CD4-positive, alpha-beta T cell treated with Interleukin-1 beta for 1 hour (primary cell): ENCODE measurements at places on chromosomes 5 and 9.

- no peak for DNase-seq
Measured at GRCh38 chr9:86253577-86253976, 5.9 kb downstream of the C9orf153 start.

DNA sequence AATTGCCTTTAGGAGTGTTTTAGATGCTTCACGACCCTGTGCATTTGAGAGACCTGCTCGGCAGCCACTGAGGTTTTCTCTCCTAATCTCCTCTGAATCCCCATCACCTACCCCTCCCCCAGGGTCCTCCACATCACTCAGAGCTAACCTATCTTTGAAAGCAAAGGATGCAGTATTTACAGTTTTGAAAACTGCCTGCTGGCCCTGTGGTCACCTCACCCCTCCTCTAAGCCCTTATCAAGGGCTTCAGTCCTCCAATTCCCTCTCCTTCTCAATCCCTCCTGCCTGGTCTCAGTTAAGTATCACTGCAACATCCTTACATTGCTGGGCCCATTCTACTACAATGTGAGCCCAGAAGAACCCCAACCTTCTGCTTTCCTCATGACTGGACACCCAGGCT, 4.6 kb downstream of the RPP25L start:
- no peak for DNase-seq

- no peak for DNase-seq
Measured at GRCh38 chr5:150406103-150406722, 6.5 kb downstream of the CD74 start.

DNA sequence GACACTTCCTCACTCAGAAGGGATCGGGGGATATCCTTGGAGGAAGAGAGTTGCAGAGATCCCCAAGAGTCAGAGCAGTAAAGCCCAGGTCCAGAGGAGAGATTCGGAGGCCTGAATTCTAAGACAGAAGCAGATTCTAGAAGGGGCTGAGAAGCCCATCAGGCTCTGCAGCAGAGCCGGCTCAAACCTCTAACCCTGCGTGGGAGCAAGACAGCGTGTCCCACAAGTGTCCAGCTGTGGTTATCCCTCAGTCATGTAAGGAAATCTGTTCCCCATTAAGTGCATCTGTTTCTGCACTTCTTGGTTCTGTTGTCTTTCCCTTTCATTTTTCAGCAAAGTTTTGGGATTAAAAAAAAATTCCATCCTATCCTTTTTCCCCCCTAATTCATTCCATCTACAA, 4.8 kb upstream of the DIAPH1 start:
- no peak for DNase-seq

DNA sequence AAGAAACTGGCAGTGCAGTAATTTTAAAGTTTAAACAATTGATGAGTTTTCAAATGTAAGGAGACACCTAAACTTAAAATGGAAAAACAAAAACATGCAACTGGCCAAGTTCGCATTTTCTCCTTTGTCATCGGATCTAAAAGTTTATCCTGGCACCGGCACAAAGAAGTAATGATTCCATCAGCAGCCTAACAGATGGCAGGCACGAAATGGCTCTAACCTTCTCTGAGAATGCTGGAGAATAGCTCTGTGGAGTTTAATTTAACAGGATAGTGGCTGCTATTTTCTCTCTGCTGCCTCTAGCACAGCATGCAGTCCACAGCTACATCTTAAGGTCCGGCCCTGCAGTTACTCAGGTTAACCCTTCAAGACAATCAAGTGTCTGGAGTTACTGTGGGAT, 82.2 kb downstream of the PRELID2 start:
- DNase-seq, result no peak

- no peak for DNase-seq
Measured at GRCh38 chr9:122806661-122807060, 6.7 kb downstream of the OR1K1 start.

DNA sequence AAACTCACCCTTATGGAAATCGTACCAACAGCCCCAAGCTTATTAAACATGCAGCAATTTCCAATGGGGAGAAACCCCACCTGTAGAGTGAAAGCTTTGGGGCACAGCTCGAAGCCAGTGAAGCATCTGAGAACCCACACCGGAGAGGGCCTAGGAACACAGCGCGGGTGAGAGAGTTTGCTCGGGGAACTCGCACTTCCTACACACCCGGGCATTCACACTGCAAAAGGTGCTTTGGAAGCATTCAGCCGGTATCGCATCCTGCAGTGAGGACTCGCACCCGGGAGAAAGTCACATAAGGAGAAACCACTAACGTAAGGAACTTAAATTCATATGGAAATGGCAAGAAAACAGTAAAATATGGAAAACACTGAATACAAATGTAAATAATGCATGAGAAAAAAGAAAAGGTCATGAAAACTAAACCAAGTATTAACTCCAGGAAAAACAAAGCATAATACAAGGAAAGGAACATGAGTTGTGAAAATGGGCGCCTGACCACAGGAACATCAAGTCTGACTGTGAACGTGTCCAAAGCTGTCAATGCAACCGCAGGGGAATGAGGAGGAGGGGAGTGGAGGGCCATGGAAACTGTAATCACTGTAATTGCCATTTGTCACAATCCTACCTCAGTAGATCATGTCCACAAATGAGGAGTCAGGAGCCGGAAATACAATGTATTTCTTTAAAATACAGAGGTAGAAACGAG, 28.7 kb downstream of the CAMSAP1 start:
- no peak for DNase-seq

GRCh38 chr5:39340506-39340905, 23.8 kb downstream of the C9 start:
- no peak for DNase-seq

DNA sequence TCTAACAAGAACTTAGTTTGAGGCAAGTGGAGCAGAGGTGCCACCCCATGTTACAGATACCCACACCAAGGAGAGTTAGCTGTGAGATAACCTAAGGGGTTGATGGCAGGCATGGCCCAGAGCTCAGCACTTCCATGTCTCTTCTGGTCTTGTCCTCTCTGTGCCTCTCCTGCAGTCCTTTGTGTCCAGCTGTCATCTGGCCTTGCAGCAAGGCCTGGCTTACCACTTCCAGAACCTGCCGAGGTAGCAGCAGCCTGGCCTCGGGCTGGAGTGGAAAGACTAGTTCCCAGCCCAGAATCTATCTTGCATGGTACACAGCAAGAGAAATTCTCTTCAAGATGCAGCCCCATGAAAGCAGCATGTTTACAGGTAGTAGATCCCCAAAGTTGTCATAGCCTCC, 41.5 kb downstream of the PIP5K1B start:
- no peak for DNase-seq

DNA sequence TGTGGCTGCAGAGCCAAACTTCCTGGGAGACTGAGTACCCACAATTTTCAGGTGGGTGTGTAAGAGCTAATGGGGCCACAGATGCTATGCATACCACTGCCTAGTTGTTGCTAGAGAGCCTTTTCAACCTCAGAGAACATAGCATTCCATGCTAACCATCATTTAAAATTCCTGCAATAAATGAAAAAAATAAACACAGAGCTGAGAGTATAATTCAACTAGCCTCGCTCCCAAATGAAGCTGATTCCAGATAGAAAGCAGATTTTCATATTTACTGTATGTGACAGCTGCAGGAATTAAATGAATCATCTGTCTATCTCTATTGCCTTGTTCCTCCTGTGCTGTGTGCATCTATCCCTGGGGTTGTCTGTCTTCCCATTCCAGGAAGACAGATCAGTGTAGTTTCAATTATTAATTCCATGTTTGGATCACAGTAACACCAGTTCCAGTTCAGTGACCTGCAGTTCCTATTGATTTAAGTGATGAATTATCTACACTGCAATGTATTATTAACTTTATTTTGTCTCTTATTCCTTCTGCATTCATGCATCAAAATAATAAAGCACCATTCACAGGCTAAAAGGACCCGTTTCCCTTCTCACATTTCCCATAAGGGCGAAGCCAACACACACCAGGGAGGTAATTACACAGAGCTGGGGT, 324.5 kb downstream of the SLIT3 start:
- DNase-seq, result no peak

- no peak for DNase-seq
Measured at GRCh38 chr9:98374385-98375051, 119.1 kb upstream of the TBC1D2 start.

DNA sequence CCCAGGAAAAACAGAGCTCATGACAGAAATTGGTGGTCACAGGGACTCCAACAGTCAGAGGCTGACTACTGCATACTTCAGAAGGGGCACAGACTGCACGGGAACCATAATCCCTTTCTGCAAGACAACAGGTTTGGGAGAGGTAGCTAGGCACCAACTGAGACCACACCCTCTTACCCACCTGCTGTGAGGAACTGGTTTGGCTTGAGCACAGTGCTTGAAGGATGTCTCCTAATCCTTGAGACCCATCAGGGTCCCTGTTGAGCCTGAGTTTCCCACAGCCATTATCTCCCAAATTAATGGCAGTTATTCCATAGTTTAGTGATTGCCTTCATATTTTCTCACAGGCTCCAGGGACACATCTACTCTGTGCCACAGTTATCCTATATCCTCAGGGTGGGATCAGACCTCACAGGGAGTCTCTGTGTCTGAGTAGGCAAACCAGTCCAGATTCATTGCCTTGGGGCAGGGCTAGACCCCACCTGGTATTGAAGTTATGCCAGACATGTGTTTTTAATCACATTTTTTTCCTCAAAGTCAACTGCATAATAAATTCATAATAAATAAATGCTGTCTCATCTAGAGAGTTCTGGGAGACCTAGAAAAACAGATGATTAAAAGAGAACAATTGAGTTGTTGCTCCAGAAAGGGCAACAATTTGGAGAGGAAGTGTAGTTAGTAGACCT, 9.3 kb upstream of the CAST start:
- DNase-seq, result no peak

DNA sequence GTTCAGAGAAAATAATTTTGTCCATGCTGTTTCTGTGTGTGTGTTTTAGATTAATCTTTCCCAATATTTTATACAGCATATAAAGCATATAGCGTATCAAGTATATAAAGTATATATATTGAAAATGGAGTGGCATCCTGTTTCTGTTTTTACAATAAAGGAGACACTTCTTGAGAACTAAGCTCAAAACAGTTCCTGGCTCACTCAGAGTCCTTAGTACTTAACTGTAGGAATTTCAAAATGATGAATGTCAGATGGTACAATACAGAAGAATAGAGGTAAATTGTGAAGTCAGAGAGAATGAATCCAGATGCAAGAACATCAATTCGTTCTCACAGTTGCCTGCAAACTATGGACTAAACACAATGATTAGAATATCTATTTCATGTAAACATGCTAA, 68.7 kb upstream of the TAS2R1 start:
- no peak for DNase-seq

DNA sequence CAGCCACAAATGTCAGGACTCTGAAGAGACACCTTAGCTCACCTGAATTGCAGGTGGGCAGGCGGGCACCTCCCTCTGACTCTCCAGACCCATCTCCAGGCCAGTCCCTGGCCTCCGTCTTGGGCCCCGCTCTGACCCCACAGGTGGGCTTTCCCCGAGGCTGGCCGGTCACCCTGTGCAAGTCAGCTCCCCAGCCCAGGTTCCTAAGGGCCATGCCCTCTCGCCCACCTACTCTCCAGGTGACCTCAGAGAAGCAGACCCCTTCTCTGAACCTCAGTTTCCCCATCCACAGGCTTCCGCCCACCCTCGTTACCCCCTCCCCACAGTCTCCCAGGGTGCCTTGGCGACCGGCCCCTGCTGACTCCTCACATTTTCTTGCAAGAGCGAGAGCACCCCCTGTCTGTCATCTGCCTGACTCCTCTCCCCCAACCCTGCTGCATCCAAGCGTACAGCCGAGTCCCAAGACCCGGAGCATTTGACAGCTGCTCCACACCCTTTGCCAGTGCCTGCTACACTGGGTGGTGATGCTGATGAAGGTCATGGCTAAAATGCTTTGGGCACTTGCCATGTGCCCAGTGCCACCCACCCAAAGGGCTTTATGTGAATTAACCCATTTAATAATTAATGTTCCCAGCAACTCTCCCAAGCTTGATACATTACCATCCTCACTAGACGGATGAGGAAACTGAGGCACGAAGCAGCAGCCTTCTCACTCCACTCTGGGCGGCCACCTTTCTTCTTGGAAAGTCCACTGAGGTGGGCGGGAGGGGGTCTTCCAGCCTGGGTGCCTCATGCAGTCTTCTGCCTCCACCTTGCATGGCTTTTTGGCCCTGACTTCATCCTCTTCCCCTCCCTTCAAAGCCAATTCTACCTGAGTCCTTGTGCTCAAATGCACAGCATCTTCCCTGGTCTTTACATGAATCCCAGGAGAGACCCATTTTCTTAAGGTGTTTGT, 51.1 kb upstream of the ORM1 start:
- no peak for DNase-seq

DNA sequence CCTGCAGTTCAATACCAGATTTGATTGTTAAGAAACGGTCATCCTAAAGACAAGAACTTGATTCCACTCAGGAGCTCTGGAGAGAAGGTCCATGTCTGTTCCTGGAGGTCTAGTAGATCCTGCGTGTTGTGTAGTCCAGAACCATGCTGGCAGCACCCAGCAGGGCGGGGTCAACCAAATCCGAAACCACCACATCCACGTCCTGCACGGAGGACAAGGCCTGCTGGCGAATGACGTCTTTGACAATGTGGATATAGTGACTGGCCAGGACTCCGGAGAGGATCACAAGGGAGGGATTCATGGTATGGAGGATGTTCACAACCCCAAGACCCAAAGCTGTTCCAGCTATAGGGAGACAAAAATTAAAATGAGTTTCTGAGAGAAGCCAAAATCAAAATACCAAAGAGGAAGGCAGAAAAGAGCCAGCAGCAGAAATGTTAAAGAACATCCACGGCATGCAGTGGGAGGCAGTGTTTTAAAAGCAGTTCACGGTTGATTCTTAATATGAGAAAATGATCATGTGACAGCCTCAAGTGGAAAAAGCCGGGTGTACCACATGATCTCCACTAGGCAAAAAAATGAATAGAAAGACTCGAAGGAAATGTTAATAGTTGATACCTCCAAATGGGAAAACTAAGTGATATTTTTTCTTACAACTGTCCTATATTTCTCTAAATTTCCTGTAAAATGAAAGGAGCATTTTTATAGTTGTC, 26.7 kb downstream of the CLTA start:
- no peak for DNase-seq

DNA sequence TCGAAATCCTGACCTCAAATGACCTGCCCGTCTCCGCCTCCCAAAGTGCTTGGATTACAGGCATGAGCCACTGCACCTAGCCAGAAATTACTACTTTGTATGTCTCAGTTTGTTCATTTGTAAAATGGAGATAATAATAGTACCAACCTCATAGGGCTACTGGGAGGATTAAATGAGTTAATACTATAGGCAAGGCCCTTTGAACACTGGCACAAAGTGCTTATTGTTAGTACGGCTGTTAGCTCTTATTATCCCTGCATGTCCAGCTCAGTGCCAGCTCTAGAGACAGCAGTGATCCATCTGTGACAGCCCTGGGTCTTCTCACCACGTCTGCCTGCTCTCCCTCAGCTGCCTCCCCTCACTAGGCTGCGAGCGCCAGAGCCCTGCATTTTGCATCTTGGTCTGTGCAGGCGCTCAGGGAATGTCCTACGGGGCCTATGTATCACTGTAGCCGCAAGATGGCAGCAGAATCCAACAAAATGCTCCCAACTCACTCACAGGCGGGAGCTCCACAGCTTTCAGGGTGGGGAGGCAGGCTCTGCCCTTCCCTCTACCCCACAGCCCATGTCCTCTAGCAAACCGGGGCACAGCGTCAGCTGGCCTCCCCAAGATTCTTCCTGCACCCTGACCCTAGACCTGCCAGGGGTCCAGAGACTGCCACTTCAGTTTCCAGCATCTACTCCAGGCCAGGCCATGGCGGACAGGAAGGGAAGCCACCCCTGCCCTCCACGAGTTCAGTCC, 17.7 kb upstream of the AKNA start:
- peak; percentile 85 for DNase-seq
